Activated naive CD8-positive, alpha-beta T cell treated with anti-CD3 and anti-CD28 coated beads, Interleukin-2, amount 10 ng/mL, durations not matched to agents 7 days and 5 days (primary cell): ENCODE measurements at places on chromosomes 1 and 21.

DNA sequence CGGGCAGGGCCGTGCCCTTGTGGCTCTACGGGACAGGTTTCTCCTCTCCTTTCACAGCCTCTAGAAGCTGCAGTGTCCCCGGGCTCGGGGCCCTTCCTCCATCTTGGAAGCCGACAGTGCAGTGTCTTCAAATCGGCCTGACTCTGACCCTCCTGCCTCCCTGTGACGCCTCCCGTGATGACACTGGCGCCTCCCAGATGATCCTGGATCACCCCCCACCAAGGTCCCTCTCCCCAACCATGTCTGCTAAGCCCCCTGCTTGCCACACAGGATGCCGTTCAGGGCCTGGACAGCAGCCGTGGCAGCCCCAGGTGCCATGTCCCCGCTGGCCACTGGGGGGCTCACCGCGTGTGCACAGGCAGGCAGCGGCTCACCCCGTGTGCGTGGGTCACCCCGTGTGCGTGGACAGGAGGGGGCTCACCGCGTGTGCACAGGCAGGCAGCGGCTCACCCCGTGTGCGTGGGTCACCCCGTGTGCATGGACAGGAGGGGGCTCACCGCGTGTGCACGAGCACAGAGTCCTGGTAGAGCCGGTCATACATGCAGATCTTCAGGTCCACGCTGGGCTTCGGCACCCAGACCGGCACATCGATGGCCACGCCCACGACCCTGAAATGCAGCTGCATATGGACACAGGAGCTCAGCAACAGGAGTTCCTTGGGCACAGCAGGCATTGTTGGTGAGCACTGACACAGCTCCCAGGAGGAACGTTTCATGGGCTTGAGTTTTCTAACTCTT is 24.9 kb upstream of the TMEM52 start:
- peak; percentile 75 for DNase-seq

GRCh38 chr21:45366931-45367401 is 38.0 kb upstream of the COL18A1 start:
- DNase-seq: no peak

DNA sequence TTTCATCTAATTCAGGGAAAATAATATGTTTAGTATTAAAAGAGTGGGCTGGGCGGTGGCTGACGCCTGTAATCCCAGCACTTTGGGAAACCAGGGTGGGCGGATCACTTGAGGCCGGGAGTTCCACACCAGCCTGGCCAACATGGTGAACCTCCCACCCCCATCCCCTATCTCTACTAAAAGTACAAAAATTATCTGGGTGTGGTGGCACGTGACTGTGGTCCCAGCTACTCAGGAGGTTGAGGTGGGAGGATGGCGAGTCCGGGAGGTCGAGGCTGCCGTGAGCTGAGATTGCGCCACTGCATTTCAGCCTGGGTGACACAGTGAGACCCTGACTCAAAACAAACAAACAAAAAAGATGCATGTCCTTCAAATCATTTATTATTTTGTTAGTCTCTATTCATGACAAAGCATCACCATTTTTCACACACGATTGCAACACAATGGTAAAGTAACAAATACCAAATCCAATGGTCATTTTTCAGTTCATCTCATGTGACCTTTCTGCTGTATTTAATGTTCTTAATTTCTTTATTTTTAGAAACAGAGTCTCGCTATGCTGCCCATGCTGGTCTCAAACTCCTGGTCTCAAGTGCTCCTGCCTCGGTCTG is 1.0 kb downstream of the MSH4 start:
- no peak for DNase-seq

DNA sequence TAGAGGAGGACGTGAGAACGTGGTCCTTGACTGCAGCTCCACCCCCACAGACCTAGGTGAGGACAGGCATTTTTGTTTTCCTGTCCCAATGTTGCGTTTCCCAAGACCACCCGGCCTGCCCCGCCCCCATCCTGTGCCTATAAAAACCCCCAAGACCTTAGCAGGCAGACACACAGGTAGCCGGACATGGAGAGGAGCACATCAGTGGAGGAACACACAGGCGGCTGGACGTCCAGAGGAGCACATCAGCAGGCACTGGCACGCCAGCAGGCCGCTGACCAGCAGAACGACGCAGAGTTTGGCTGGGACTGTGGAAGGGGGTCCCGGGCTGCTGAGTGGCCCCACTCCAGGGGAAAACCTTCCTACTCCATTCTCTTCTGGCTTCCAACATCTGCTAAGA is 12.7 kb upstream of the HMGCL start:
- peak; percentile 39 for DNase-seq

- no peak for DNase-seq
Observed at GRCh38 chr1:33005838-33006421, 30.8 kb downstream of the AK2 start.

DNA sequence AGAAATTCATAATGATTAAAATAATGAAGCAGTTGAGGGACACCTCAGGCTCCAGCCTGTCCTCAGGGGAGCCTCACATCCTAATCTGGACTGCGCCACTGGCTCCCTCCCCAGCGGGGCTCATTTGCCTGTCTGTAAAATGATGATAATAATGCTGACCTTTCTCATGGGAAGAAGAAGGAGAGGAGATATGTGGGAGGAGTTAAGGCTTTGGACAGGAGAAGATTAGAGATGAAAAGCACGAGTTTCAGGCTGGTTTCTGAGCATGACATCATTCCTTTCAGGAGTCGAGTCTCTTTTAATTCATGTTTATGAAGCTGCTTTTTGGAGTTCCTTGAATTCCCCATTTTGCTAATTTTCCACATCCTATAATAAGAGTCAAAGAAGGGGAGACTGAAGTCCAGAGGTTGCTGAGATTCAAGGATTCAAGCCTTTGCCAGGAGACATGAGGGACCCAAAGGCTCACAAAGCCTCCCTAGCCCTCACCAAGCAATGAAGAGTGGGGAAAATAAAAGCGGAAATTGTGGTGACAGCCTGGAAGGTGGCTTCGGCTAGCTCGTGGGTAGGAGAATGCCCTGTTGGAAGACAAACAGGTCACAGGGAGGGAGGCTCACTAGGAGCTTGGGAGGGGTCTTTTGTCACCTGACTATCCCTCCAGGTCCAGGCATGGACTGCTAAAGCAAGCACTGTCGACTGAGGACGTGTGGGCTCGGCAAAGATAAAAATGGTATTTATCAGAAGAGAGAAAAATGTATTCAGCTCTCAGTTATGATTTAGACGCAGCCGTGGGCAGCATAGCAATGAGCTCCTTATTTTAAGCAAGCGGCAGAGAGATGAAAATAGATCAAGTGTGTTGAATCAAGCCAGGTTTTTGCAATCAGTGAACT is 27.5 kb upstream of the STMN1 start:
- DNase-seq: no peak

GRCh38 chr1:29368936-29369932 is 132.9 kb downstream of the PTPRU start:
- no peak for DNase-seq

DNA sequence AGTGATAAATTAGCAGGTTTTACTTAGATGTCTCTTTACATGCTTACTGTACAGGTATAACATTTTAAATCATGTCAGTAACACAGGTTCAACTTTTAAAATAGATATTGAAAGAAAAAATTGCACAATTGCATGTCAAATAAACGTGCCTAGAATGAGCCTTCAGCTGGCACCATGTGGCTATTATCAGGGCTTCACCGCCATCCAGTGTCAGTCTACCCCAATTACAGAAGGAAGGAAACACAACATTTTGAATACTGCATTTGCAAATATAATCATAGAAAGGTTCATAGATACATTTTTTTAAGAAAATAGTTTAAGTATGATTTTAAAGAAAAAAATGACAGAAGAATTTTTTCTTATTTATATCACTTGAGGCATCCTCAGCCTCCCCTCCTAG is 47.5 kb upstream of the SERTAD4 start:
- no peak for DNase-seq

DNA sequence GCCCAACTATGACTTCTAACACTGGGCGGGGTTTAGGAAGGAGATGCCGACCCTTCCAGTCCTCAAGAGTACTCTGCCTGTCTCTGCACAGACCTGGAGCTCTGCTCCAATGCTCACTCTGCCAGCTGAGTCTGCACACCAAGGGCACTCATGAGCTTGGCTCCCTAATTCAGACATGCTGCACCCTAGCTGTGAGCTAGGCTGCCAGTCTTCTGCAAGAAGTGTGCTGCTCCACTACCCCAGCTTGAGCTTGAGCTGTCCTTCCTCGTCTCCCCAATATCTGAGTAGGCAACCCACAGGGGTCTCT is 13.2 kb downstream of the TP53BP2 start:
- DNase-seq: no peak

GRCh38 chr1:228920831-228921230 is 185.6 kb downstream of the RHOU start:
- no peak for DNase-seq

DNA sequence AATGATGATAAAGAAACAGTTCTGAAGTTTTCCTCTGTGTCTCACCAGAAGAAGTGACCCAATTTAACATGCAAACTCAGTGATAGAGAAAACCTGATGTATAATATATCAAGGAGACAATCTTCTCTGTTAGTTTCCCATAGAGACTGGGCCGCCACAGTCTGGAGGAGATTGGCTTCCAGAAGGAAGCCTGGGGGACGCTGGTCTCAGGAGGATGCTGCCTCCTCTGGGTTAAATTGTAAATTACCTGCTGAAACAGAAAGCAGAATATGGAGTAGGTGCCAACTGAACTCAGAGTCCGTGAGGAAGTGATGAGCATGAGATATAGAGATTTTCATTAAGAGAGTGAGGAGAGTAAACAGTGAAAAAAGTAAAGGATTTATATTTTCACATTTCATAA is 15.8 kb downstream of the OR14I1 start:
- DNase-seq: no peak

GRCh38 chr1:225897595-225898514 is 8.9 kb upstream of the LEFTY1 start:
- DNase-seq: no peak

- DNase-seq: no peak
Observed at GRCh38 chr1:35763201-35763600, 6.6 kb downstream of the CLSPN start.

DNA sequence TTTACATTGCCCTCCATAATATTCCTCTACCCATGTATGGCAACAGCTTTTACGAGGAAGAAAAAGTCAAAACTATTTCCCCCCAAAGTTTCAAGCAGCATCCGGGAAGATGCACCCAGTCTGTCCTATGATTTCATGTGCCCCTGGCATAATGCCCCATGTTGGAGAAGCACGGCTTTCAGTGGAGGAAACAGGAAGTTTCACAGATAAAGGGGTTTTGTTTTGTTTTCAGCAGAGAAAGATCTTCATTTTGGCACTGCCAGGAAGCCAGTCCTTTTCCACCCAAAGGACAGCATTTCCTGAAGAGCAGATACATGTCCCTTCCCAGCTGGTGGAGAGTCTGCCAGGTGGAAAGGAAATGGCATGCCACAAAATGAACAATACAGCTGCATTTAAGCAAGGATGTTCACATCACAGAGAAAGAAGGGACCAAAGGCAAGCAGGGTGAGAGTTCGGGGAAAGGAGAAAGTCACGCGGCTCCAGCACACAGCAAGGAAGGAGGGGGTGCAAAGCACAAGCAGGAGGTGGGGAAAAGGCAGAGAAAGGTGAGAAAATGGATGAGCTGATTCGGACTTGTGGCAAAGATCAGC is 95.3 kb upstream of the HIVEP3 start:
- no peak for DNase-seq

- no peak for DNase-seq
Observed at GRCh38 chr1:223403184-223403815, 10.1 kb downstream of the CCDC185 start.

DNA sequence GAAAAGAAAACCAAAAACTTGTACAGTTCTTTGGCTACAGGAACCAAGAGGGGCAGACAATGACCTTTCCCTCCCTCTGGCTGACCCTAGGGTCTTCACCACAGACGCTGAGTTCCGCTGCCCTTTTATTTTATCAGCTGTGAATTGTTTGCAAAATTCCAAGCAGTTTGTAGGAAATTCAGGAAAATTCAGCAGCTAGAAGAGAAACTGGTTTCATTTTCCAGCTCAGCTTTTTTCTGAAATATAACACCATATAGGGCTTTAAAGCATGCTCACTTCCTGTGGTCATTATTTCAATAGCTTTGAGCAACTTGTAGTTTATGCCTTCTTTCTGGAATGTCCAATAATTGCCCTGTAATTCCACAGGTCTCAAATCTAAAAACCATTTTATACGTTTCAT is 5.5 kb upstream of the PIK3R3 start:
- DNase-seq: no peak

DNA sequence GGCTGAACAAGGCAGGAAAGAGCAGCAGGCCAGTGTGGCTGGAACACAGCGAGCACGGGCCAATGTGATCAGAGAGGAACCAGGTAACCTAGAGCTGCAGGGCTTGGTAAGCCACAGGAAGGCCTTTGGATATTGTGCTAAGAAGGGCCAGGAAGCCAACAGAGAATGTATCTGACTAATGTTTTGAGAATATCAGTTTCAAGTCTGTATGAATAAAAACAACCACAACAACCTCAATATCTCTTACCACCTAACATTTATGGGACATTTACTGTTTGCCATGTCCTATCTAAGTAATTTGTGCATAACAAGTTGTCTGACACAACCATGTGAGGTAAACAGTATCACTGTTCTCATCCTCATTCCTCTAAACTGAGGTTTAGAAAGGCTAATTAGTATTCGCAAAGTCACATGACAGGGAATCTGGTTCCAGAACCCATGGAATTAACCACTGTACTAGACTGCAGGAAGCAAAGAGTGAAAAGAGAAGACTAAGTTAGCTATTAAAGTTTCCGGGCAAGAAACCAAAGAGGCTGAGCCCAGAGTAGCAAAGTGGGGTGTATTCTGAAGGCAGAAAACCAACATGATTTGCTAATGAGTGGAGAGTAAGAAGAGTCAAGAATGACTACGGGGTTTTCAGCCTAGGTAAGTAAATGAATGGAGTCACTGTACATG is 38.9 kb downstream of the SPRTN start:
- no peak for DNase-seq

DNA sequence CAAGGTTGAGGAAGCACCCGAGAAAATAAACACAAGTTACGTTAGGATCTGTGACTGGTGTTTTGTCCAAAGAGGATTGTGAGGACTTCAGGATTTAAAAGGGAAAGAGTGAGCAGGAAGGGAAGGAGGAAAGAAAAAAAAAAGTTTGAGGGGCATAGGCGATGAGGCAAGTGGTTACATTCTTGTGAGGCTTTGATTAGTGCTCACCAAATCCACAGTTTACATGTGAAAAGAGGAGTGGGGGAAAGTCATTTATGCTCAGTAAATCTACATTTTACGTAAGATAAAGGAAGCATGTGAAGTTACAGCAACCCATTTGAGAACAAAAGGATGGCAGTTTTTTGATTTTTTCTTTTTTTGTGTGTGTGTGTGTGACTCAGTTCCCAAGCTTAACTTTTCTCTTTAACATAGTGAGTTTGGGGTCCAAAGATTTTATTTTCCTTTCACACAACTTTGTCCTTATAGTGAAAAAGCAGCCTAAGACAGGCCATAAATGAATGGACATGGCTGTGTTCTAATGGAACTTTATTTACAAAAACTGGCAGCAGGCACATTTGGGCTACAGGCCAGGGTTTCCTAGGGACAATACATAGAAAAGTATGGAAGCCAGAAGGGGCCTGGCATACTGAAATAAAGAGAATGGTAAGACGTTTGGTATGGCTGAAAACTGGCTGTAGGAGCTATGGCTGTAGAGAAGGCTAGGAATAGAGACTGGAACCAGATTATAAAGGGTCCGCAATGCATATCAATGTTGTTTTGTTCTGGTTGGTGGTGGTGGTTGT is 121.7 kb downstream of the FGGY start:
- DNase-seq: no peak

GRCh38 chr1:184759112-184759511 is 4.5 kb upstream of the EDEM3 start:
- DNase-seq: no peak

- peak; percentile 84 for DNase-seq
Observed at GRCh38 chr1:225467193-225468020, 39.6 kb upstream of the LBR start.

GRCh38 chr1:73162564-73162963 is 880.2 kb upstream of the NEGR1 start:
- no peak for DNase-seq

GRCh38 chr1:52899445-52899894 is 22.1 kb downstream of the ECHDC2 start:
- no peak for DNase-seq
